ENCODE measurements at places on chromosomes 12 and 14. TPM values are rescaled to one million over a fixed set of nuclear protein-coding genes. Genes with fewer than 3 reads are reported as not detected.
A peak's percentile ranks its signal among the peaks of the same experiment; 100 is the strongest.

SERPINA6 gene
- total RNA-seq, result not detected

KLRG1 gene
- total RNA-seq, result 4.7 TPM

TAS2R20 gene
- total RNA-seq, result 6.4 TPM

HNF1A gene
- not detected for total RNA-seq

DNA sequence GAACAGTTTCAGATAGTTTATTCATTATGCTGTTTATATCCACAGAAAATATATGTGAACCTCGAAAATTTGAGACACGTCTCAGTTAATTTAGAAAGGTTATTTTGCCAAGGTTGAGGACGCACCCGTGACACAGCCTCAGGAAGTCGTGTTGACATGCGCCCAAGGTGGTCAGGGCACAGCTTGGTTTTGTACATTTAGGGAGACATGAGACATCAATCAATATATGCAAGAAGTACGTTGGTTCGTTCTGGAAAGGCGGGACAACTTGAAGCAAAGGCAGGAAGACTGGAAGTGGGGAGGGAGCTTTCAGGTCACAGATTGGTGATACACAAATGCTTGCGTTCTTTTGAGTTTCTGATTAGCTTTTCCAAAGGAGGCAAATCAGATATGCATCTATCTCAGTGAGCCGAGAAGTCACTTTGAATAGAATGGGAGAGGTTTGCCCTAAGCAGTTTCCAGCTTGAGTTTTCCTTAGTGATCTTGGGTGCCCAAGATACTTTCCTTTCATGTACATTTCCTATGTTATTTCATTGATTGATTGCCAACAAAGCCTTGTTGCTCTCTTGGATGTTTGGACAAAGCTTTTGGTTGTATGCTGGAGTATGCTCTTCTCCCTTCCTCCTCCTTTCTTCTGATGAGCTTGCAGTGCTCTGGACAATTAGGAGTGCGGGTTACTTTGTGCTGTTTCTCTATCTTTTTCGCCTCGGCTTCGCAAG, 3.2 kb downstream of the SNAPC1 start:
- no peak for DNase-seq

DNA sequence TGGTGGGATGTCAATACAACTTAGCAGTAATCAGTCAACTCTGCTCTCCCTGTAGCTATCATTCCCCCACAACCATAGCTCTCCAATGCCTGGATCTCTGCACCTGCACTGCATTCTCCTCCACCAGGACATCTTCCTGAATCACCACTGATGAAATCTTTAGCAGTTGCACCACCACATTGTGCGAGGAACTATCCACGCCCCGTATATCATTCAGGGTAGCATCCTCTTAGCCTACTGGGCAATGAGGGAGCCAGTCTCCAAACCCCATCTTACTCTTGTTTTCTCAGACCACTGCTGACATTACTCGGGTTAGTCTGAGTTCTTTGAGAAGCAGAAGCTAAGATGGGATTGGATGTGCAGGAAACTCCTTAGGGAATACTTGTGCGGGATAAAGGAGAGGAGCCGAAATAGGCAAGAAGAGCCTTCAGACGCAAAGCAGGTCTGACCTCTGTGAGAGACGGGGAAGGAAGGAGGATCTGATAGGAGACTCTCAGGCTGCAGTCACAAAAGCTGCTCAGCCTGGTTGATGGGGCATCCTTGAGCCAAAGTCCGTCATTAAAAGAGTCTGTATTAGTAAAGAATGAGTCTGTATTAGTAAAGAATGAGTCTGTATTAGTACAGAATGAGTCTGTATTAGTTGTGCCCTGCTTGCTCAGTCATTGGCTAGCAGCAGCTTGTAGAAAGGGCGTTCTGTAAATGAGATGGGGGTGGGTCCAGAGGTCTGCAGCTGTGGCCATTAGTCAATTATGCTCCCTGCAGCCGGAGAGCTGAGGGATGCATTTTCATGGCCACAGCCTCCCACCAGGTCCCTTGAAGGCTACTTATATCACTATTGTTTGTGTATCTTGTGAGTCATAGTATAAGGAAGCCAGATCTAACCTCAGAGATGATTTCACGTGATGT, 49.6 kb upstream of the RASSF3 start:
- peak; percentile 40 for DNase-seq

DNA sequence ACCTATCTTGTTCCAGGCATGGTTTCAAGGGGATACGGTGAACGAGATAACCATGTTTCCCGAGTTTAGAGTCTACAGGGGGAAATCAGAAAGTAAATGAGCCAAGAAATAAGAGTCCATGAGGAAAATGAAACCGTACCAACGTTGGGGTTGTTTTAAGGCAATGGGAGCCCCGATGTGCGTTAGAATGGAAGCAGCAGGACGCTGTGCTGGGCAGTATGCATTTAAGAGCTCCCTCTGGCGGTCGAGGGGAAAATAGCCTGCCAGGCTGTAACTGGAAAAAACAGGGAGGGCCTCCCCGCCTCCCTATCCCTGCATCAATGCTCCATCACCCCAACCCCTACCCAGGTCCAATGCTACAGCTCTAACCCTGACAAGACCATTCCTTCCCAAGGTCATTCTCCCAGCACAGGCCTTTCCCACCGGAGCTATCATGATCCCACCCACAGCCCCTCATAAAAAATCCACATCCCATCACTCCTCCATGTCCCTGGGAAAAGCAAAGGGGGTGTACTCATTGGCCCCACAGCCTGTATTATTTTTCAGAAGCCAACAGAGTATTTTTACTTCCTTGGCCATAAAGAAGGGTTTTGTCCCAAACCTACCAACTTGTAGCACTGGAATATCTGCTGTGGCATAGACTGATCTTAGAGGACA, 226.3 kb upstream of the NOS1 start:
- peak; percentile 78 for DNase-seq

- DNase-seq, result no peak
Observed at GRCh38 chr14:72222046-72222445, 289.8 kb downstream of the RGS6 start.

DNA sequence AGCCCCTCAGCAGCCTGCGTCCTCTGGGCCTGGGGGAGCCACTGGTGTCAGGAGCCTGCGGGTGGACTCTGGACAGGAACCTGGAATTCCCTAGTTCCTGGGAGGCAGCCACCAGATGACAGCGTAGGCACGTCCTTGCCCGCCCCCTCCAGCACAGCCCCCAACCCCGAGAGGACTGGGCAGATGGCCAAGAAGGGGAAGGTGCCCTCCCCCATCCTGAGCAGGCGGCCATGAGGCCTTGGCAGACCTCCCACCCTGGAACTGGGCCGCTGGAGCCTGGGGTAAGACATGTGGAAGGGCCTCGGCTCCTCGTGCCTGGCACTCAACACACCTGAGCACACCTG, 60.4 kb upstream of the FBRSL1 start:
- peak; percentile 43 for DNase-seq

GRCh38 chr12:111069886-111070285, 149.5 kb upstream of the MYL2 start:
- DNase-seq, result no peak

- no peak for DNase-seq
Observed at GRCh38 chr12:105978276-105978675, 160.5 kb downstream of the NUAK1 start.

DNA sequence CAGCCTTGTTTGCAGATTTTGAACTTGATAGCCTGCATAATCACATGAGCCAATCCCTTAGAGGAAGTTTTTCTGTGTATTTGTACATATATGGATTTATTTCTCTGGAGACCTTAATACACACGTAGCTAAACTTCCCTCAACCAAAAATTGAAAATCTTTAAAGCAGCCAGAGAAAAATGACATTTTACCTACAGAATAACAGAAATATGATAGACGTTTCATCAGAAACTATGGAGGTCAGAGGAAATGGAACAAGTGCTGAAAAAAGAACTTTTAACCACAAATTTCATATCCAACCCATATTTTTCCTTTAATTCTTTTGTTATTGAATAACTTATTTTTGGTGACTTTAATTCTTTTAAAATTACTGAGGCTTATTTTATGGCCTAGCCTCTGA, 177.7 kb downstream of the CCDC91 start:
- no peak for DNase-seq

GRCh38 chr12:120267736-120268135, 2.2 kb upstream of the PXN start:
- no peak for DNase-seq

DNA sequence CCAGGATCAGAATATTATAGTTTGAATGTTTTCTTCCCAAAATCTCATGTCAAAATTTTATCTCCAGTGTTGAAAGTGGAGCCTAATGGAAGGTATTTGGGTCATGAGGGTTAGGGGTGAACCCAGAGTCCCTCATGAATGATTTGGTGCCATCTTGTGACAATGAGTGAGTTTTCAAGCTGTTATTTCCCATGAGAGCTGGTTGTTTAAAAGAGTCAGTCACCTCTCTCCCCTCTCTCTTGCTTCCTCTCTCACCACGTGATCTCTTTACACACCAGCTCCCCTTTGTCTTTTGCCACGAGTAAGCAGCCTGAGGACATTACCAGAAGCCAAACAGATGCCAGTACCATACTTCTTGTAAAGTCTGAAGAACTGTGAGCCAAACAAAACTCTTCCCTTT, 561.6 kb downstream of the RERGL start:
- peak; percentile 36 for DNase-seq

DNA sequence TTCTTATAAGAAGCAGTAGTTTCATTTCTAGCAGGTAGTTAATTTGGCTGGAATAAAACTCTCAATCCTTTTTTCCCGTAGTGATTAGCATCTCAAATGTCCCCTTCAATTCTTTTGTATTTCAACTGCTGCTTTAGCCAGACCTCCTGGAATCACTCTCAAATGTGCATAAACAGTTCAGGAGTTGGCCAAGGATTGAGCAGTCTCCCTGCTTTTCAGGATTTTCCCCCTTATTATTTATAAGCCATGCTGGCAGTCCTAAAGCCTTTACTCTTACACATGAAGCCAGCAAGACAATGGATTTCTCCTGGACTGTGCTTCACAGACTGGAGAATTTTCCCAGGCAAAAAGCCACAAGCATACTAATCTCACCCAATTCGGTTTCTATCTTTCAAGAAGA, 950.1 kb downstream of the VRK1 start:
- peak; percentile 14 for DNase-seq

DNA sequence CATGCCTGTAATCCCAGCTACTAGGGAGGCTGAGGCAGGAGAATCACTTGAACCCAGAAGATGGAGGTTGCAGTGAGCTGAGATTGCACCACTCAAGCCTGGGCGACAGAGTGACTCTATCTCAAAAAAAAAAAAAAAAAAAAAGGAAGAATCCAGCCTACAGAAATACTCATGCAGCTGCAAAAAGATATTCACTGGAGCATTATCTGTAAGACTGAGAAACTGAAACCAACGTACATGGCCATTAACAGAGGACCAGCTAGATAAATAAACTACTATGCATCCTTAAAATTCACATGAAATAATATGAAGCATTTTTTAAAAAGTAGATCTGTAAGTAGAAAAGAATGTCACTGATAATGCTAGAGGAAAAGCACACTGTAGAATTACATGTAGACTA, 3.5 kb downstream of the SLC7A7 start:
- DNase-seq, result no peak

DNA sequence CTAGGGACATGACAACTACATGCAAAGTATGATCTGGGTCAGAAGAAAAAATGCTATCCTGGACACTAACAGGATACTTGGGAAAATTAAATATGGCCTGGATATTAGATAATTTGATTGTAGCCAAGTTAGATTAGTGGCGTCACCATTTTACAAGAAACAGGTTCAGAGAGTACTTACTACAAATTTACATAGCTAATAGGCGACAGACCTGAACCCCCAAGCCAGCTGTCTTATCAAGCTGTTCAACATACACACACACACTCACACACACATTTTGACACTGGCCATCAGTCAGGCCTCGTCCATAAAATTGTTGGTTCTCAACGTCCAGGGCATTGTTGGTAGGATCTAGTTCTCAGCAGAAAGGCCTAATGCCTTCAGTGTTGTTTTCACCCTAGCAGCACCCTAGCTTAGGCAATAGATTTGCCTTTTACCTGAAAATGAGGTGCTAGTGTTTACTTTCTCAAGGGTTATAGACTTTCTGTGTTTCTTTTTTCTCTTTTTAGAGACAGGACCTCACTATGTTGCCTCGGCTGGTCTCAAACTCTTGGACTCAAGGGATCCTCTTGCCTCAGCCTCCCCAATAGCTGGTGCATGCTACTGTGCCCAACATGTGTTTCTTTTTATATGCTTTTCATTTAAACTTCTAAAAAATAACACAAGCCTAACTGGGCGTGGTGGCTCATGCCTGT, 3.3 kb upstream of the C14orf93 start:
- no peak for DNase-seq

GRCh38 chr14:24051176-24051788, 527 bp upstream of the CARMIL3 start:
- DNase-seq, result no peak

DNA sequence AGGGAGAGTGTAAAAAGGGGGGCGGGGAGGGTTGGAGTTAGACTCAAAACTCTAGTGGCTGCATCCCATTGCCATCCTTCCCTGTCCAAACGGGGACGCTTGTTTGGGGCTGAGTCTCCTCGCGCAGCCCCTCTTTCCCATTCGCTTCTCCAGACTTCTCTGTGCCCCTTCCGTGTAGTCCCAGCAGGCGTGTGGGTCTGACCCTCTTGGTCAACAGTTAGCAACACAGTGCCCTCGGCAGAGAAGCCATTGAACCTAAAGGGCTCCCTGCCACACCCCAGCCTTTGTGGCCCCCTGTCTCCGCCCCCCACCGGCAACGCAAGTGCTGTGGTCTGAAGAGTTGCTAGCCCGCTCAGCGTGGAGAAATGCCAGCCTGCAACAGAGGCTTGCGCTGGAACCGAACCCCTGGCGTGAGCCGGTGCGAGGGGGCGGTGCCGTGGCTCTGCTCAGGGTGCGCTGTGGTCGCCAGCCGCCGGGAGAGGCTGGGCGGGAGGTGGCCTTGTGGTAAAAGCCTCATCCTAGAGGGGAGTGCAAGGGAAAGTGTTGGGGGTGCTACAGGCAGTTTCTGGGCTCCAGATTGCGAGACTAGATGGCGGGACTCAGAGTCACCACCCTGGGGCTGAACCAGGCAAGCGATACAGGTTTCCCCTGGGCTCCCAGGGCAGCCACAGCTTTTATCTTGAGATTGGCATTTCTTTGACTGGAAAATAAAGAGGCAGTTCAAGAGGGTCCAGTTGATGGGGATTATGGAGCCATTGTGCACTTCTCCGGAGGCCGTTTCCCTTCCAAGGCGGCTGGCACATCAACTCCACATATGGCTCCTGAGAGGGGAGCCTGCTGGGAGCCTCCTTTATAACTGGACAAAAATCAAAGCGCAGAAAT, 2.1 kb downstream of the PLXNC1 start:
- peak; percentile 60 for DNase-seq

- DNase-seq, result no peak
Observed at GRCh38 chr12:65699251-65699650, 125.0 kb upstream of the HMGA2 start.

DNA sequence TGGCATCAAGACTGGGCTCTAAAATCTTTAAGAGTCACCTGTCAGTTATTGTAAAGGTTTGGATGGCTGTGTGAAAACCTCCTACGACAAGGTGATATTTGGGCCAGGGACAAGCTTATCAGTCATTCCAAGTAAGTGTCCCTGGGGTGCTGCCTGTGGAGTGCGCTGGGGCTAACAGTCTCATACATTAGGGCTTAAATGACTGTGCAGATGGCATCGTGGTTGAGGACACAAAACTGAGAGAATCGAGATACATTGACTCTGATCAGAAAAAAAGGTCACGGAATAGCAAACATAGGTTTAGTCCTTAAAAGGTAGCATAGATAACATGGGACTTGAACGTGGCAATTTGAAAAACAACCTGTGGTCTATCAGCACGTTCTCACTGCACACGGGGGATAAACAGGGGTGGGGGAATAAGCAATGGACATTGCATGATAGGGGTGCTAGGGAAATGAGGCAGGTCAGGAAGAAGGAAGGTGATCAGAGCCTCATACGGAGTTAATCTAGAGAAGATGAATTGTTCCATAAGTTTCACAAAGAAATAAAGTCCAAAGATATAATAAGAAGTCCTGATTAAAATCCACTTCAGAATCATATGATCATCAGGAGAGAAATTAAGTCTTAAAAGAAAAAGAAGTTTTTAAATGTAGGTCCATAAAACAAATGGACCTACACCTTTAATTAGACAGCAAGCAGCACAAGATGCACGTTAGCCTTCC, 100.3 kb downstream of the DAD1 start:
- no peak for DNase-seq
